ENCODE measurements at places on chromosomes 16 and 17.

GRCh38 chr17:79563237-79564013 is 47.4 kb downstream of the RBFOX3 start:
- no peak for DNase-seq

- DNase-seq, result no peak
Observed at GRCh38 chr17:44546671-44547606, 10.3 kb upstream of the FZD2 start.

- no peak for DNase-seq
Observed at GRCh38 chr16:3202903-3203539, 15.0 kb downstream of the OR1F1 start.

DNA sequence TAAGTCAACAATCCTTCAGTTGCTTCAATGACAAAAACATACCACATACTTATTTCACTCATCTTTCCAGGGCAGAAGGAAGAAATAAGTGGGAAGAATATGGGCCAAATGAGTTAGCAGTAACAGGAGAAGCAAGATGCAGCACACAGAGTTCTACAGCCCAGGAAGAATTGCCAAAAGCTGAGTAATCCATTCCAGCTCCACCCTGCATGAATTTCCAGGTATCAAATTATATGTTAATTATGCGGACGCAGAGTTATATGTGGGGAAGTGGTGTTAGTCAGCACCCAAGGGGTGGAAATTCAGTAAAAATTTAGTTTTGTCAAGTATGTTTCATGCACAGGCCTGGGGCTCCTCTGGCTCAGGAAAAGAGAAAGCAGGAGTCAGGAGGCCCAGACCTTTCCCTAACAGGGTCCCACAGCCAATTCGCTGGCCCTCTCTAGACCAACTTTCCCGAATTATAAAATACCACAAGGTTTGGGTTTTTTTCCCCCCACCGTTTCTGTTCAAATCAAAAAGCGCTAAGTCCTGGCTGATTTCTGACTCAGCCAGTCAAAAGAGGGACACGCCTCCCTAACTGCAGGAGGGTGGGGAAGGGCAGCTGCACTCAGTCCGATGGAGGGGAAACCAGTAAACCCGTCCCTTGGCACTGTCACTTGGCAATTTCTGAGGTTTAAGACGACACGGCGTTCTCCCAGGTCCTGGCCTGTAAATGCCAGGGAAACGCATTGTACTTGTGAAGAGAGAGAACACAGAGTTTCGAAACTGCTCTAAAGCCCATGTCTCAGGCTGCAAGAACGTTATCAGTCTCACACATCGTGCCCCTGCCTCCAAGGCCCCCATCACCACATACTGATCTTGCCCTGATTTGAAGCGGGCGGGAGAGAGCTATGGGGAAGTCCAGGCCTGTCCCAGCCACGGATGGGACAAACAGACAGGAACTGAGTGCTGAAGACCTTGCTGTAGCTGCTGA is 58.1 kb downstream of the ZFHX3 start:
- no peak for DNase-seq

GRCh38 chr16:25134166-25134700 is 22.7 kb downstream of the LCMT1 start:
- DNase-seq, result no peak

- no peak for DNase-seq
Observed at GRCh38 chr16:8229011-8229520, 361.2 kb downstream of the TMEM114 start.

- no peak for DNase-seq
Observed at GRCh38 chr17:50470426-50470825, 1.7 kb upstream of the CHAD start.

DNA sequence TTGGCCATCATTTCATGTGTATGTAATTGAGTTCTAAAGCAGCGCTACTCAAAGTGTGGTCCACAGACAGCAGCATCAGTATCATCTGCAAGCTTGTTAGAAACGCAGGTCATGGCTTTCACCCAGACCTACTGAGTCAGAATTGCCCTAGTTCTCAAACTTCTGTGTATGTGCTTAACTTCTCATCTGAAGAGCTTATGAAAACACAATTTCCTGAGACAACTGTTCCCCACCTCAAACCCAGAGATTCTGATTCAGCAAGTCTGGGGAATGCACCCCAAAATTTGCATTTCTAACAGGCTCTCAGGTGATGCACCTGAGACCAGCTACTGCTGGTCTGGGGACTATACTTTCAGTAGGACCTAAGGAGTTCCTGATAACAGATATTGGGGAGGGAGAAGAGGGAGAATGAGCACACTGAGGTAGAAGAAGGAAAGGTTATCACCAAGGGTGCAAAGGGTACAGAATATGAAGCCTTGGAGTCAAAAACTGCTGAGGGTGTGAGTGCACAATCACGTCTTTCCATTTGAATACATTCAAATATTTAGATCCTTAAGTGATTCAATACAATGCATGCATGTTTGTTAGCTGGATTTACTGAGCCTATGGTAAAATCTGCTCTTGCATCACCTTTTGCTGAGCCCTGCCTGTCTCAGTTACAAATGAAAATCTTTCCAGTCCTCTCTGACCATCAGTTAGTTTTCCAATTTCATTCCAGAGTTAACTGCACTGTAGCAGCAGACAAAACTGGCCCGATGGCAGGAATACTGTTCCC is 29.2 kb upstream of the SKAP1 start:
- DNase-seq, result no peak

- DNase-seq, result no peak
Observed at GRCh38 chr17:83156408-83156807, 77.0 kb downstream of the METRNL start.

GRCh38 chr17:49576088-49576916 is 631 bp downstream of the NXPH3 start:
- no peak for DNase-seq

DNA sequence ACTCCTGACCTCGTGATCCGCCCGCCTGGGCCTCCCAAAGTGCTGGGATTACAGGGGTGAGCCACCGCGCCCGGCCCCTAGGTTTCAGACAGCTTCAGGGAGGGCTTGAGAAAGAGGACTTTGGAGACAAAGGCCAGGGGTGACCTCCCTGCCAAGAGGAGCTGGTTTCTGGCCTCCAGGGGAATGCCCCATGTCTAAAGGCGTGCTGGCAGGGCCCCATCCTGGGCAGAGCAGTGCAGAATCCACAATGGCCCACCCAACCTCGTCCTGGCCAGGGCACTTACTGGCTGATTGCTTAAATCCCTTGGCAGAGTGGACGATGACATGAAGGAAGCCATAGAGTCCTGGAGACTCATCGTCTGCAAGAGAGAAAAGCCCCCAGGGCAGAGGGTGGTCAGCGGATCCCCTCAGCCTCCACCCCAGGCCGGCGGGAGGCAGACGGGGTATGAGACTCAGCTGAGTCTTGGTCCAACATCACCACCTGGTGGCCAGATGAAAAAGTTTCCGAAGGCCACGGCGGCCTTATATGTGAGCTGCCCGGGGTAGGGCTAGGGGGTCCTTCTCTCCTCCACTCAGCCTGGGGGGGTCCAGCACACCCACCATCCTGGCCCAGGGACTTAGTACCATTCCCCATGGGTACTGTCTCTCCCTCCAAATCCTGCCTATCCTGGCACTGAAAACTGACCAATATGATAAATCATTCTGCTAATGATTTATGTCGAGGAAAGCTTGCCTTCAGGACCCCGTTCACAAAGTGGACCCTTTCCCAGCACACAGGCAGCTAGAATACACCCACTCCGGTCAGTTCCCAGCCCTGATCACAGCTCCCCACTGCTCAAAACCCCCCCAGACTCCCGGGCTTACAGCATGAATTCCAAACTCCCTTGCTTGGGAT is 59.1 kb downstream of the TIMM22 start:
- DNase-seq, result no peak

DNA sequence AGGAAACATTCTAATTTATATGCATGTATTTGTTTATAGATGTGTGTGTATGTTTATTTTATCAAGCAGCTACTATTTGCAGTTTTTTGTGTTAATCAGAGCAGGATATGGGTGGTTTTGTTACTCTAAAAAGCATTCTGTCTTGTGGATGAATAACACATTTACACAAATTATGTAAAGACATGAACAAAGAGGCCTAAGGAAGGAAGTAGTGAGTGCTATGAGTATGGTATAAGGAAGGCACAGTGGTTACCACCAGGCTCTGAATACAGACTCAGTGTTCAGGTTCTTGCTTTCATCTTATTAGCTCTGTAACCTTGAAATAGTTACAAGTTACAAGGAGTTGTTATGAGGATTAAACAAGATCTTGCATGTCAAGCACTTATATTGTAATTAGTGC is 33.9 kb downstream of the STXBP4 start:
- no peak for DNase-seq

DNA sequence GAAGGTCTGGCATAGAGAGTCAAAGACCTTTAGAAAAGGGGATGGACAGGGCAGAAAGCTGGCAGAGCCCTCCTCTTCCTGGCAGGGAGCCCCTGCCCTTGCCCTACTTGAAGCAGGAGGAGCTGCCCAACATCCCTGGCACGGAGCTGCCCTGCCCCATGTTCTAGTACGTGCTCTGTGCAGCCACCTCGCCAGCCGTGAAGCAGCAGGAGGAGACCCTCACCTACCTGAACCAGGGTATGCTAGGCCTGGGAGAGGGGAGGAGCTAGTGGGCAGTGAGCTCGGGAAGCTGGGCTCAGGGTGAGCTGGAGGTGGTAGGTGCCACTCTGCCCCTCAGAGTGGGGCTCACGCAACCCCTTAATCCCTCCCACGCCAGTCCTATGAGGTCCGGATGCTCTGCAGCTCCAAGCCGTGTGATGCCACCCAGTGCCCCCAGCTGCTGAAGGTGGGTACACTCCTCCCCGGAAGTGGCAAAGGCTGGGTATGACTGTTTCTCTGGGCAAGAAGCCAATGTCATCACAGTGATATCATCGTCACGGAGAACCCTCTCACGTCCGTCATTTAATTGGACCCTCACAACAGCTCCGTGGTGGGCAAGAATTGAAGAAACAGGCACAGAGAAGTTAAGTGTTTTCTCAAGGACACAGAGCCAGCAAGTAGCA is 12.7 kb upstream of the STAC2 start:
- peak; percentile 49 for DNase-seq

DNA sequence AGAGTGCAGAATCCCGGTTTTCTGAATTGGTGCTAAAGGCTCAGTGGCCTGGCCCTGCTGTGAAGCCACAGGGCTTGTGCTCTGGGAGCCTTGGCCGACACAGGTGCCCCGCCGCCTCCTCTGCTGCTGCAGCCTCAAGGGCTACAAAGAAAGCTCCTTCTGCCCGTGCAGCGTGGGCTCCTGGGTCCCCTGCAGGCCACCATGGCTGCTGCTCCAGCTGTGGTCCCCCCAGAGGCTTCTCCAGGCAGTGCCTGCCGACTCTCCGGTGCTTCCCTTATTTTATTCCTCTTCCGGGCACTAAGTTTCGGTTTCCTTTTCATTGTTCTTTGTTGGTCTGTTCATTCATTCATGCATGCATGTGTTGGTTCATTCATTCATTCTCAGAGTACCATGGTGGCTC is 53.1 kb downstream of the CMIP start:
- DNase-seq, result no peak

- DNase-seq, result no peak
Observed at GRCh38 chr16:59169168-59169567, 435.1 kb upstream of the GOT2 start.

DNA sequence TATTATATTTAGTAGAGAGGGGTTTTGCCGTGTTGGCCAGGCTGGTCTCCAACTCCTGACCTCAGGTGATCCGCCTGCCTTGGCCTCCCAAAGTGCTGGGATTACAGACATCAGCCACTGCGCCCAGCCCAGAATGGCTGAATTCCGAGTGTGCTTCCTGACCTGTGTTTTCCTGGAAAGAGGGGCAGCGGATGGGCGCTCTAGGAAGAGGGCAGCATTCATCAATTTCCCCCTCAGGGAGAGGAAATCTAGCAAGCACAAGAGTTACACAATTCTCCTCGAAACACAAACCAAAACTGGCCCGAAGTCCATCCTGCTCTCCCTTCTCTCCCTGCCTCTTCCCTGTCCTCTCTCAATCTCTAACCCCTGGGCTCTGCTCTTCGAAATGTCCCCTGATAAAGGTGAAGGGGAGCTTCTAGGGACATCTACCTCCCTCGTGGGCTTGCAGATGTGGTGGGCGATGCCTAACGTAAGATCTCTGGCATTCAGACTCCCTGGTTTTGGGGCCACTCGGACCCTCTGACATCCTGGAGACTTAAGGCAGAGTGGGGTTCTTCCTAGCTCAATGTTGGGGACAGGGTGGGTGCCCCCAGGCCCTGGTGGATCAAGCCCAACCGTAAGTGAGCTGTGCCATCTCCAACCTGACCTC is 1.0 kb downstream of the IL27 start:
- DNase-seq, result no peak

DNA sequence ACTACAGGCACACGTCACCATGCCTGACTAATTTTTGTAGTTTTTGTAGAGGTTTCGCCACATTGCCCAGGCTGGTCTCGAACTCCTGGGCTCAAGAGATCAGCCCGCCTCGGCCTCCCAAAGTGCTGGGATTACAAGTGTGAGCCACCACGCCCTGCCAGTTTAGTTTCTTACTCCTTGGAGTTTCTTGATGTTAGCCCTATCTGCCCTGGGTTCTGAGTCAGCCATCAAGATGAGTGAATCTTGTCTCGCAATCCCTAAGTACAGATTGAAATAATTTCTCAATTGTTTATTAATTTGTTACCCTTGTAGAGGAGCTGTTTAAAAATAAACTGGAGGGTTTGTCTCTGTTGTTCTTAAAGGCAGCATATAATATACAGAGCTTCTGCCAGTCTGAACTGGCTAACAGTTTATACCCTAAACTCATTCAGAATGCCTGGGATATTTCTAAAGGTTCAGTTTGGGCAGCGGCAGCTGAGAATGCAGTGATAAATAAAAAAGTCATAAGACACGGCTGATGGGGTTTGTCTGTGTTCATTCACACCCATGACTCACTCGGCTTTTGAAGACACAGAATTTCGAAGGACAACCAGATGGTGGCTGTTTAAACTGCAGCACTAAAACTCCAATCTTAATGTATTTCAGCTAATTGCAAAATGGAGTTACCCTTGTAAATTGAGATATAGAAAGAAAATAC is 39.6 kb downstream of the GPRC5B start:
- DNase-seq, result no peak

DNA sequence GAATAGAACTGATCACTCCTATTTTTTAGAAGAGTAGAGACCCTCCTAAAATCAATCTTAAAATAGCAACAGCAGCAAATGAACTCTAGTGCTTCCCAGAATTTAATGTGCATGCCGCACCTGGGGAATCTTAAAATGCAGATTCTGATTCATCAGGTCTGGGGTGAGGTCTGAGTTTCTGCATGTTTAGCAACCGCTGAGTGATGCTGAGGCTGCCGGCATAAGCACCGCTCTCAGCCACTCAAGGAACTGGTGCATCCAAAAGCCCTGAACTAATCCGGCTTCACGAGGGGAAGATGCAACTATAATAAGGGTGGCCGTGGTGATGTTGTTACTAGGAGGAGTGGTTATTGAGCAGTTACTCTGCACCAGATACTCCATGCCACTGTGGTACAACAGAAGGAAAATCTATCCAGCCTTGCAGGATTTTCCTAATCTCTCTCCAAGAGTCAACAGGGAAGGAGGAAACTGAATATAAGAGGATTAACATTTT is 19.7 kb downstream of the SDK2 start:
- DNase-seq, result no peak
